ENCODE measurements at places on chromosomes 1 and 21.

DNA sequence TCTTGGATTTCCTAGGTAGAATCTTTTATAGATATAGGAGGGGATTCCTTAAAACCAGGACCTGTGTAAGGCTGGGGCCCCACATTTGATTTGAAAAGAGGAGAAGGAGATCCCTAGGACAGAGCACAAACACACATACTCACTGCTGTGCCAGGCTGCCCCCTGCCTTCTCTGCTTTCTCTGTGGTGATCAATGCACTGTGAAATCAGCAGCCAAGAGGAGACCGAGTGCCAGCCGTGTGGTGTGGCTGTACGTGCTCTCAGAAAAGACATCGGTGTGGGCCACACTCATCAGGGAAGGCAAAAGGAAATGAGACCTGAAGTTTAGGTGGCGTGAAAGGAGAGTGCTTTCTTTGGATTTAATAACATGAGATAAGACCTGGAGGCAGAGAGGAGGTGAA lies 194.2 kb downstream of the ZSCAN20 start:
- DNase-seq, result no peak

- DNase-seq, result no peak
Observed at GRCh38 chr1:184188037-184188436, 136.5 kb downstream of the TSEN15 start.

GRCh38 chr1:36853638-36854037 lies 180.7 kb downstream of the GRIK3 start:
- no peak for DNase-seq

DNA sequence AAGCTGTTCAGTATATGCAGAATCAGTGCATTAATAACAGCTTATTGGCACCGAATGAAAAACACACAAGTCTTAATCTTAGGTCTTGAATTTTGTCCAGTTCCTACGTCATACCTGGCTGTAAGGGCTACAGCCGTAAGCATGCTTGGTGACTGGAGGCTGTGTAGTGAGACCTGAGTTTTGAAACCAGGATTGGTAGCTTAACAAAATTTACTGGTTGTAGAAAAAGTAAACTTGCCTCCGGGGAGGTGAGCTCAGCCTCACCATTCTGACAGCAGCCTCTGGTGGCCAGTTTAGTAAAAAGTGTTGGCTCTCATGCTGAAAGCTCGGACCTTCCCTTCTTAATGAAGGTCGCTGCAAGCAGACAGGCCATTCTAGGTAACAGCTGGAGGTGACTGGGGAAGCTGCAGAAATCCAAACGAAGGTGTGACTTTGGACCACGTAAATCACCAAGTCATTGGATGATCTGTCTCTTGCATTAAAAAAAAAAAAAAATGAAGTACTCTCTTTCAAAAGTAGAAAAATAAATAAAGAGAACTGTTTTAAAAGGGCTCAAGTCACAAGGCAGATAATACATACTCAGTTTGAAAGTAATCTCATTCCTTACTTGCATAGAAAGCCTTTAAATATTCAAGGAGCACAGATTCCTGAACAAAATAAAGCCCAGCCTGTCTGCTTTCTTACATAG lies 48.9 kb downstream of the HLCS start:
- DNase-seq, result no peak

DNA sequence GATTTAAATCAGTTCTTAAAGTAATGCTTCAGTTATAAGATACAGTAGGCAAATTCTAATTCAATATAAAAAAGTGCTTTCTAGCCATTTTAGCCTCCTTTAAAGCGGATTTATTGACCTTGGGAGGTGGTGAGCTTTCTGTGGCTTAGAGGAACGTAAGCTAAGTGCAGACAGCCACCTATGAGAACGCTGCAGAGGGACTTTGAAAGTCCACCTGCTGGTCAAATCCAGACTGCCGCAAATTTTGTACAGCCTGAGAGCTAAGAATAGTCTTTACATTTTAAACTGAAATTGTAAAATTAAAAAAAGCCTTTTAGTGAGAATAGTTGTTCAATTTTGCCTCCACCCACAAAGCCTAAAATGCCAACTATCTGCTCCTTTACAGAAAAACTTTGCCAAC lies 67.0 kb upstream of the SSX2IP start:
- no peak for DNase-seq

DNA sequence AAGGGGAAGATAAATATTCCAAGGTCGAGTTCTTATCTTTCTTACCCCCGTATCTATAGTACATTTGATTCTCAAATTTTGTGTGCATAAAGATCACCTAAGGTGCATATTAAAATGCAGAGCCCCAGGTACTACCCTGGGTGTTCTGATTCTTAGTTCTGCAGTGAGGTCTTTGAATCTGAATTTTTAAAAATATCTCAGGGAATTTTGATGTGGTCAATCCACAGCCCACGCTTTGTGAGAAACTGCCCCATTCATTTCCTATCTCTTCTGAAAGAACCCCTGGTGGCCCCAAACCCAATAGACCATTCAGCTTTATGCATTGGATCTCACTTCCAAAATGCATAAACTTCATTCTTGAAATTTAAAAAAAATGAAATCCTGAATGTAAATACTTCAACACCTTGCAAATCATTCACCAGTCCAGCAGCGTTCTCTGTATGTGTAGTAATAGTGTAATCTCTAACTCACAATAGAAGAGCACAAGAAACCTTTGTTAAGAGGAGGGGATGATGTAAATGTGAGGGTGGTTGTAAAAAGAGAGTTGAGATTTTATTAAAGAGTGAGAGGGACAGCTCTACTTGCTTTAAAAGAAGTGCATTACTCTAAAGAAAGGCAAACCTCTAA lies 108.8 kb upstream of the ZP4 start:
- no peak for DNase-seq

DNA sequence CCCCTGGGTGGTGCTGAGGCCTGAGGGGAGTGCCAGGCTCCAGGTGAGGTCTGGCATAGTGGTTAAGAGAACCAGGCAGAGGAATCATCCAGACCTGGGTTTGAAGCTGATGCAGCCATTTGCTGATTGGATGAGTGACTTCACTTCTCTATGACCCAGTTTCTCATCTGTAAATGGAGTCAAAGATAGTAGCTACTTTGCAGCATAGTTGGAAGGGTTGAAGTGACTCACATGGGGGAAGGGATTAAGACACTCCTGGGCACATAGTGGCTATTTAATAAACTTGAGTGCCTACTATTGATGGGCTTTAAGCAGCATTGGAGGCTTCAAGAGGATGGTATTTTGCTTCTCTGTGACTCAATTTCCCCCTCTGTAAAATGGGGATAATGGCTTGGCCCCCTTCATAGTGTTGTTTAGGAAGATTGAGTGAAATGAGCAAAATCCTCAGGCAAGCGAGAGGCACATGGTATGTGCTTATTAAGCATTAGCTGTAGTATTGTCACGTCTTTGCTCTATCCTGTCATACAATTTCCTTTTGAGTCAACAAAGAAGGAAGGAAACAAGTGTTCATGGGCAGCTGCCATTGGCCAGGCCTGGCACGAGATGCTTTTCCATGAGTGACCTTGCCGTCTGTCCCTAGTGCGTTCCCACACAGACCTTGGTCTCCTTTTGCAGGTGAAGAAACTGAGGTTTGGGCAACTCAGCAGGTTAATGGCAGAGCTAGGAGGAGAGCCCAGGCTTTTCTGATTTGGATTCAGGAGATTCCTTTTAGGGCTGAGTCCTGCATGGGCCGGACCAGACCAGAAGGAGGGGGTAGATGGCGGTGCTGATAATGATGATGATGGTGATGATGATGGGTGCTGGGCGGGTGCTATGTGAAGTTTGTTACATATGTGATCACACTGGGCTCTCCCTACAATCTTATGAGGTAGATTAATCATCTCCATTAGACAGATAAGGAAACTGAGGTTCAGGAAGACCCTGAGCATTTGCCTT lies 131.1 kb upstream of the WNT4 start:
- DNase-seq, result no peak

GRCh38 chr1:112633628-112634027 lies 14.0 kb downstream of the CAPZA1 start:
- no peak for DNase-seq

DNA sequence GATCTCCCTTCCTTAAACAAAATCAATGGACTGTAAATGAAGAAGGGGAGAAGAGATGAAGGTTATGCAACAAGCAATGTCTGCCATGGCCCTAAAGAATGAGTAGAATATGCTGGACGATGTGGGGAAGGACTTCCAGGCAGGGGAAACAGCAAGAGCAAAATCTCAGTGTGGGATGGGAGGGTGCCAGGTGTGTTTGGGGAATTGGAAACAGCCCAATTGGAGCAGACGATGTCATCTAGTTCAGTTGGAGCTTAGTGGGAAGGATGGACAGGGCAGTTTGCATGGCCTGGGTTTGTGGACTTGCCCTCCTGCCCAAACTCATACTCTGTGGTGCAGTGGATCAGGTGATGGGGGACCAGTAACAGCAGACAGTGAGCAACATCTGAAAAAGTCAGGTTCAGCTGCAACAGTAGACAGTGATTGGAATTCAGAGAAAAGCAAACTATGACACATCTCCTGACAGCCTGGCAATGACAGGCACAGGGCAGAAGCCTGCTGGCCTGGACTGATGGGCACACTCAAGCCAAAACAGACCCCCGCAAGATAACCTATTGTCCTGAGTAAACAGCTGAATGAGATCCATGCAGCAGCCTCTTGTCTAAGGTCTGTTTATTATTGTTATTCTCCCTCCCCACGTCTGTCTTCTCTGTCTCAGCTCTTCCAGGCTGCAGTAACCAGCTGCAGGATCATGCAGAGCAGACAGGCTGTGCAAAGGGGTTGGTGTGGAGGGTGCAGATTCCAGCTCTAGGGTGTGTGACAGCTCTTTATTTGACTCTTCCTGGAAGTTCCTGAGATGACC lies 50.5 kb upstream of the PRELP start:
- DNase-seq, result no peak

- DNase-seq, result no peak
Observed at GRCh38 chr1:186927884-186928283, 99.1 kb downstream of the PLA2G4A start.

GRCh38 chr21:44354001-44354405 lies 582 bp downstream of the TRPM2 start:
- DNase-seq, result no peak

DNA sequence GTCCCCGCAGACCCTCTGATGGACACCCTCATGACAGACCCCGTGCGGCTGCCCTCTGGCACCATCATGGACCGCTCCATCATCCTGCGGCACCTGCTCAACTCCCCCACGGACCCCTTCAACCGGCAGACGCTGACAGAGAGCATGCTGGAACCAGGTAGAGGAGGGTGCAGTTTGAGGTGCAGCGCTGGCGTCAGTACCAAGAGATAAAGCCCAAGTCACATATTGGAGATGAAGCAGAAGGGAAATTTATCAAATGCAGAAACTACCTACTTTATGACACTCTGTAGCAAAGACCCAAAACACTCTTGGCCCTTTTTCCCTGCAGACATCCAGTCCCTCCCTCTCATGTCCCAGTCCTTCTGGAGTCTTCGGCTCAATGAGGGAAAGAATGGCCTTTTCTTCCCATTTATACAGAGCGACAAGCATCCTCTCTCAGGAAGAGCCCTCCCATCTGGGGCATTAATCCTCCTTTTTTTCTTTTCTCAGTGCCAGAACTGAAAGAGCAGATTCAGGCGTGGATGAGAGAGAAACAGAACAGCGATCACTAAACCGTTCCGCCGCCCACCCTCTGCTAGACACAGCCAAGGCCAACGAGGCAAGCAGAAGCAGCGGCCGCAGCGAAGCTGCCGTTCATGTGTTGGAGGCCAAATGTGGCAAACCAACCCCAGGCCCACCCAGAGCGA lies 30.8 kb upstream of the KIF1B start:
- no peak for DNase-seq

- DNase-seq, result no peak
Observed at GRCh38 chr1:1442069-1442770, 6.7 kb downstream of the VWA1 start.

DNA sequence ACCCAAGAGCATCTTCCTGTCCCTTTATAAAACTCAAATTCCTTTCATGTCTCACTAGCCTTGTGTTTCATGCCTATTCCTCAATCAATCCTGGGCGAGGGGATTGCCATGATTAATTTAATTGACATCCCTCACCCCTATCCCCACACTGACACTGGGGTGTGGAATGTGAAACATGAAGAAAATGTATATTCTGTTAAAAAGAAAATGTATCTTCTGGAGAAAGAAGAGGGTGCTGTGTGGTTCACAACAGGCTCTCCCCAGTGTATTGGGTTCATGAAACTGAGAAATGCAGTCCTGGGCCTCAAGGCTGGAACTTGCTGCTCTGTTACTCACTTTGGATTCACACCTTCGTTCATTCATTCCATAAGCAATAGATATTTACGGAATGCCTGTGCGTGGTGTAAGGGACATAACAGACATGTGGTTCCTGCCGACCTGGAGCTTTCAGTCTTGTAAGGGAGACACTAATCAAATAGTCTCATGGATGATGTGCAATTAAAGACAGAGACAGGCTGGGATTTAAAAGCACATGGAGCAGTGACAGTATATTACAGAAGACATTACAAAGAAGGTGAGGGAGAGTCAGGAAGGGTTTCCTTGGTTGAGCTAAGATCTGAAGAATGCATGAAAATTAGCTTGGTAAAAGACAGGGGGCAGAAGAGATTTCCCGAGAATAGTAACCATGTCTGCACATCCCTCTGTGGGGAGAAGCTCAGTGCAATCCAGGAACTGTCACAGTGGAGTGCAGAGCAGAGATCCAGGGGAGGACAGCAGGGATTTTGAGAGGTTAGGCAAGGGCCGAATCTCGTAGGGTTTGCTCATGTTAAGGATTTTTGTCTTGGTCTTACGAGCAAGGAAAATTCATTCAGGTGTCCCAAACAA lies 32.1 kb downstream of the SERTAD4 start:
- DNase-seq, result no peak

DNA sequence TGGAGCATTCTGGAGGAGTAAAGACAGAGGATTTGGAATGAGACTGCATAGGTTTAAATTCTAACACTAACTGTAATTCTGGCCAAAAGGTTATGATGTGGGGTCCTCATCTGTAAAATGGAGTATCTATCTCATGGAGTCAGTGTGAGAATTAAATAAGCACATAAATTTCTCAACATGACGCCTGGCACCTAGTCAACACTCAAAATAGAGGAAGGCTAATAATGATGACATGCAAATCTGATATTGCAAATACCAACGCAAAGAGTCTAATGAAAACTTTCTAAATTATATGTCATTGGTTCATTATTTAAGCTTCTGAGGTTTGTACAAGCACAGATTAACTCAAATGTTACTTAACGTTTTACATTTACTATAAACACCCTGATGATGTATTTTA lies 29.6 kb downstream of the APP start:
- no peak for DNase-seq
